Right kidney (tissue), 9 donors: ENCODE measurements at places on chromosomes 16 and 17.
A peak's percentile ranks its signal among the peaks of the same experiment; 100 is the strongest.

- DNase-seq, result no peak
These were observed 152.2 kb downstream of the SNX11 start for GRCh38 chr17:48259694-48260291.

DNA sequence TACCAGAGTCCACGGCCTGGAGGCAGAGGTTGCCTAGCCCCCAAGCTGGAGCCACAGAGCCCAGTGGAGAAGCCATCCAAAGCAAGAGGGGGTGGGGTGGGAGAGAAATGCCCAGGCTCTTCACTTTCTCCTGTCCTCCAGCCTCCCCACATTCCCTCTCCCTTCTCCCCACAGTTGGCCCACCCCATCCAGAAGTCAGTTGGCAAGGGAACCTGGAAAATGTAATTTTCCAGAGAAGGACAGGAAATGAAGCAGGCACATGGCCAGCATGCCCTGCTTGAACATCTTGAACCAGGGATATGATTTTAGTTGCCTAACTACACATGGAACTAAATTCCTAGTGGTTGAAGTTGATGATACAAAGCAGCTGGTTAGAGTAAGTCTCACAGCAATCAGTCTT, 73.3 kb upstream of the IRX6 start:
- DNase-seq, result no peak

DNA sequence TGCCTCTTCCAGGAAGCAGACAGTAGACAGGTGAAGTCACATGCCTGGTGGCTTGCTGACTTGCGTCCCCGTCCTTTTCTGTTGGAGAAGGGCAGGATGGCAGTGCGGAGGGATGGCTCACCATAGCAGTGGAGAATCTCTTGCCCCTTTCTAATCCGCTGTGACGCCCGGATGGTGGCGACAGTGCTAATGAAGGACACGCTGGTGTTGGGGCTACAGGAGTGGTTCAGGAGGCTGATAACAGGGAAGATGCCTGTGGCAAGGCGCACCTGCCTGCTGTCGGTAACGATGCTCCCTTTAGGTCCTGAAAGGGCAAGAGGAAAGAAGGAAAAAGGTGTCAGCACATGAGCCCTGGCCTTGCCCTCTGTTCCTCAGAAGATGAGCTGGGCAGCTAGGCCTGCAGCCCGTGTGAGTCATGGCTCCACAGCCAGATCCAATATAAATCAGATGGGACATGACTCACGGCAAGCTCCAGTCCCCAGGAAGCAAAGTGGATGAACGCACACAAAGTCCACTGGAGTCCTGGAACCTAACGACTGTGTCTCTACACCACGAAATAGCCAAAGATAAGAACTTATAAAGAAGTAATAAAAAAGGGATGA, 25.5 kb downstream of the SERPINF1 start:
- no peak for DNase-seq

GRCh38 chr17:65750631-65751115, 189.2 kb upstream of the AXIN2 start:
- DNase-seq, result no peak

DNA sequence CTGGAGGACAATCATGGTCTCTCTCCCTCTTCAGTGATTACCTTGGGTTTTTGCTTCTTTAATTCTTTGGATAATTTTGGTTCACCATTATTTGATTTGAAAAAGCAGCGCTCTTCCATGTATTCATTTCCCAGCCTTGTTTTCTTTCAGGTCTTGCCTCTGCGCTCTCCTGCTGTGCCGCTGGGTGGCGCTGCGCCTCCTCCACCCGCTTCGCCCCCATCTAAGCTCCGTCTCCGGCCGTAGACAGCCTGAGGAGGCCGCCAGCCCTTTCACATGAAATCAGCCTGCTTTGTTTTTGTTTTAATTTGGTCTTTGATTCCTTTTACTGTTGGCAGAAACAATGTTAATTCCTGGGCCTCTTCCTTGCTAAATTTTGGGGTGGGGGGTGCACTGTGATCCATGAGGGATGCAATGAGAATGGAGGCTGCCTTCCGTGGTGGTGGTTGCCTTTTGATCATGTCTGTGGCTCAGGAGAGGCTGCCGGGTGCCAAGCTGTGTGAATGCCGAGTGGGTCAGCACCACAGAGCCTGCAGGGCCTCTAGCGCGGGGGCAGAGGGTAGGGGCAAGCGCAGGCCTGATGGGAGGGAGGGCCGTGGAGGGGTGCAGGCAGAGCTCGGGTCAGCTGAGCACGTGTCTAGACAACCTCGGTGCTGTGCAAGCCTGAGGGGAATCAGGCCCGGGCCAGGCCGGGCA, 64.1 kb downstream of the PLD6 start:
- no peak for DNase-seq

- no peak for DNase-seq
These were observed 54.9 kb downstream of the ABCC1 start for GRCh38 chr16:16004314-16004749.

DNA sequence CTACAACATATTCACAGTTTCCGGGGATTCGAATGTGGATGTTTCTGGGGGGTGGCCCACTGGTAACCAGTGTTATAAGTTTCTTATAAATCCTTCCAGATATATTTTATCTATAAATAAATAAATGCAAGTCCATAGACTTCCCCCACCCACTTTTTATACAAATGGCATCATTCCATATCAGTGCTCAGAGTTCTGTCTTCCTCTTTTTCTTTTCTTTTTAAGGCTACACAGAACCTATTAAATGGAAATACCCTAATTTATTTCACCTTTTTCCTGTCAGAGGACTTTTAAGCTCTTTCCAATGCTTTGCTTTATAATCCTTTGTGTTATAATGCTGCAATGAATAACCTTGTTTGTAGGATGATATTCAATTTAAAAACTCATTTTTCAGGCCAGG, 3.8 kb downstream of the LGALS9 start:
- DNase-seq, result no peak

DNA sequence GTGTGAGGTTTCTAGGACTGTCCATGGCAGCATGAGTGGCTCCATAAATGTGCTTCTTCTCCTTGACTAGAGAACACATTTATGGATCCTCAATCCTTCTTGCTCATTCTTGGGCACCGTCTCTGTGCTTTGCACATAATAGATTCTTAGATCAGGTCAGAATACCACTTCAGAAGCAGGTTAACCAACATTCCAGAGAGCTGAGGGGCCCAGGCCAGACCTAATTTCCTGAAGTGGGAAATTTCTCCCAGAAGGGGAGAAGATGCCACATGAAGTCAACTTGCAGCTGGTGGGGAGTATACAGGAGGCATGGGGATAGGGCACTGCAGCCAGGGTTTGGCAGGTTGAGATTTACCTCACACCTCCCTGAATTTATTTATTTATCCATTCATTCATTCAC, 24.4 kb upstream of the VAT1L start:
- no peak for DNase-seq

GRCh38 chr17:60887614-60888028, 210.0 kb downstream of the BCAS3 start:
- peak; percentile 3 for DNase-seq

DNA sequence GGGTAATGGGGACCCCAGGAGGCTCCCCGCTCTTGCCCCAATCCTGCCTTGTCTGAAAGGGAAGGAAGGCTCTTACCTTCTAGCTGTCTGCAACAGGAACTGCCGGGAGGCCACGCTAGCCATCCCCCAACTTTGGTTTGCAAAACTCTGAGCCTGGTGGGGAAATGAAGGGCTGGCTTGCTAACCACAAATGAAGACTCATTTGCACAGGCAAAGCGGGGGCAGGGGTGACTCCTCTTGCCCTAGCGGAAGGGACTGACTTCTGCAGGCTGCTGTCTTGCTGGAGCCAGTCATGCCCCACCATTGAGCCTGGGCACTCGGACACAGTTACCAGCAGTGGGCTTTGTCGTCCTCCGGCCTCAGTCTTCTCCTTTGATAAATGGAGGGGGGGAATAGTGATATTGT, 52.6 kb downstream of the PLCG2 start:
- DNase-seq, result no peak

- DNase-seq, result peak; percentile 59
These were observed 5.3 kb upstream of the WIPI1 start for GRCh38 chr17:68462381-68463210.

GRCh38 chr16:63787014-63787413, 1334.8 kb downstream of the CDH11 start:
- no peak for DNase-seq

DNA sequence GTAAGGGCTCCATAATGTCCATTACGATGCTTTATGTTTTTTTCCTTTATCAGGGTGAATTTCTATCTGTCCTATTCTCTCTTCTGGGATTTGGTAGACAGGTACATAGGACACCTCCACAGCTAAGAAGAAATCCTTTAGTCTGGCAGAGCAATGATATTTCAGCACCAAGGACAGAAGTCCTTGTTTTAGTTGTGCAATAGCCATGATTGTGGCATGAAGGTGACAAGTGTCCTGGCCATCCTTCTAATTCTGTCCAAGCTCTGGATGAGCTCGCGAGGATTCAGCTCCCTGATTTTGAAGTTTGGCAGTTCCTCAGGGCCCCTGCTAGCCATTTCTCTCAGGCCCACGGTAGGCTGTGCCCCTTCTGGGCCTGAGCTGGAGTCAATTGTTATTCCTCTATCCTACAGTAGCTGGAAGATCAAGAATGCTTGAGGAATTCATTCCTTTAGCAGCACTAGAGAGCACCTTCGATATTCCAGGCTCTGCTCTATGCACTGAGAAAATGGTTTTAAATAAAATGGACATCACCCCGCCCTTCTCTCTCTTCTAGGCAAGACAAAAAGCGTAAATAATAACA, 320.8 kb downstream of the XYLT1 start:
- no peak for DNase-seq

- no peak for DNase-seq
These were observed 46.2 kb downstream of the MYH3 start for GRCh38 chr17:10610884-10611283.

- DNase-seq, result no peak
These were observed 6.2 kb downstream of the MPP2 start for GRCh38 chr17:43900858-43901754.

- no peak for DNase-seq
These were observed 2.6 kb downstream of the ERI2 start for GRCh38 chr16:20803561-20804214.

DNA sequence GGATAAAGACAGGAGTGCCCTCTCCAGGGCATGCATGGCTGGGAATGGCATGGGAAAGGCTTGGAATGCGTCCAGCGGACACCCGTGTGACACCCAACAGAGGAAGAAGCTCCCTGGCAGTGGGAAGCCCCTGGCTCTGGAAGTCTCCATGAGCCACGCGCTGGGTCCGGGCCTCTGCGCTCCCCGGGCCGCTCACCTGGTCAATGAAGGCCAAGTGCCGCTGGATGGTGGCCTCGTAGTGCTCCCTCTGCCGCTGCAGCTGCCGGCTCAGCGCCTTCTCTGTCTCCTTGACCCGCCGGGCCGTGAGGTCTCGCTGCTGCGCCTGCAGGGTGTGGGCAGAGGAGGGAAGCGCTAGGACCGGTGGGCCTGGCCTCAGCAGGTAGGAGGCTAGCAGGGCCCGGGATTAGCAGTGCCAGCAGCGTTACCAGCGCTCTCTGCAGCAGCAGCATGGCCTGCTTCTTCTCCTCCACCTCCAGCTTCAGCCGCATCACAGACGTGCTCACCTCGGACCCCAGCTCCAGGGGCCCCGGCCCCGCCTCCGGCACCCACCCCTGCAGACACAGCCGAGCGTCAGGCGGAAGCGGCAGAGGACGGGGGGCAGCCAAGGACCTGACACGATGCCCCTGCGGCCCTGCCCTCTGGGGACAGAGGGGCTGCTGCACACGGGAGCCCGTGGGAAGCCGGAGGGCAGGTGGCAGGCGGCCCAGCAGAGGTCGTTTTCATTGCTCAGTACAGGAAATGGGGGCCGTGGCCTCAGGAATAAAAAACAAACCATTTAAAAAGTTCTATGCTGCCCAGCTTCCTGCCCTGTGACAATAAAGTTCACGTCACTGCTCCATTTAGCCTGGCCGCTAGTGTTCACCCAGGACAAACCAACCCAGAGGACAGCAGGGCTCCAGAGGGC, 26.0 kb downstream of the CEP131 start:
- DNase-seq, result no peak

GRCh38 chr16:63461248-63461841, 1425.1 kb upstream of the CDH8 start:
- DNase-seq, result peak; percentile 16

GRCh38 chr17:81916234-81917001, 1.6 kb downstream of the SIRT7 start:
- DNase-seq, result no peak

DNA sequence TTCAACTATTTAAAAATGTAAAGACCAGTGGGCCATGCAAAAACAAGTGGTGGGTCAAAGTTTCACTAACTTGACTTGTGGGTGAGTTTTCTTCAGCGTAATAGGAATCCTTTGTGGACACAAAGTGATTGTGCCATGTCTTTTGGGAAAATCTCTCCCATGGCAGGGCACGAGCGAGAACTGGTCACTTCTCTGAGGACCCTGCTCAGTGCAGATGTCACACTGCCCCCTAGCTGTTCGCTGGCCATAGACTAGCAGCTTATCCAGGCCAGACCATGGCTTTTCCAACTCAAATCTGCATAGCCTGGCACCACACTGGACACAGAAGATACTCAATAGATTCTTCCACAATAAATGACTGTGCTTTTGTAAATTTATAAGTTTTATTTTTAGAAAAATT, 306.0 kb upstream of the CCL2 start:
- no peak for DNase-seq

DNA sequence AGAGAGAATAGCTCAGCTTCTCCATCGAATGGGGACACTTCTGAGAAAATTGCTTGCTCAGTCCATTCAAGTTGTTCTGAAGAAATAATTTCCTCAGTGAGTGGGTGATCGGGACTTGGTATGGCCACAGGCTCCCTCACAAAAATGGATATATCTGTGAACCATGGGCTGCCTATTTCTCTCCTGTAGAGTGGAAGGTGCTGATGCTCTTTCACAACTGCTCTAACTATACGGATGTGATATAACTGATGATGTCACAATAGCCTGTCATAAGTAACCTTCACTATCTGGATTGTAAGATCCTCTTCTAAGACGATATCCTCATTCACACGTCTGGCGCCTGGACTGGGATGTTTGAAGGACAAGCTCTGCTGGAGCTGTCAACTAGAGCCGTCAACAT, 4.7 kb upstream of the CCL18 start:
- DNase-seq, result no peak

GRCh38 chr16:72422308-72422897, 250.4 kb upstream of the PMFBP1 start:
- no peak for DNase-seq

GRCh38 chr16:84806256-84806889, 13.4 kb upstream of the CRISPLD2 start:
- DNase-seq, result no peak

GRCh38 chr16:53534206-53534605, 31.2 kb upstream of the AKTIP start:
- DNase-seq, result no peak

DNA sequence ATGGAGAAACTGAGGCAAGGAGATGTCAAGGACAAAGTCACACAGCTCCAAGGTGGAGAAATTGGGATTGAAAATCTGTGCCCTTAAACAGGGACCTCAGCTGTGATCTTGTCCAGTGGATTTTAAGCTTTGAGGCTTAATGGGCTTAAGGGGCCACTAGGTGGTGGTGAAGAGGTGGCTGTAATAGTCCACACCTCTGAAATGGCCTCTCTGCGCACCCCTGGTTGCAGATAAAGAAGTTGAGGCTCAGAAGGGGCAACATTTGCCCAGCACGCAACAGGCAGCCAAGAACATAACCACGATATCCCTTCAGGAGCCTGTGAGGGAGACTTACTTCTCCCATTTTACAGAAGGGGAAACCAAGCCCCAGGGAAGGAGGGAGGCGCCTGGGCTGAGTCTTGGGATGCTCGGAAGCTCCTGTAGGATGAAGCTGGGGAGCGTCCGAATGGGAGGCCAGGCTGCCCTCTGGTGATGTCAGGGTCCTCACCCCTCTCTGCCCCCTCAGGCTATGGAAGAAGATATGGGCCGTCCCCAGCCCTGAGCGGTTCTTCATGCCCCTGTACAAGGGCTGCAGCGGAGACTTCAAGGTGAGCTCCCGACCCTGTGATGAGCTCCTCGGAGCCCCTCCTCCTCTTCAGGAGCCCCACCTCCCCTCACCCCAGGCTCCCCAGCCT, 43.7 kb downstream of the IL21R start:
- no peak for DNase-seq
